NCI-H524 treated with DMSO at 0.1 percent for 48 hours (cell line): ENCODE measurements at places on chromosomes 7 and 10.

DNA sequence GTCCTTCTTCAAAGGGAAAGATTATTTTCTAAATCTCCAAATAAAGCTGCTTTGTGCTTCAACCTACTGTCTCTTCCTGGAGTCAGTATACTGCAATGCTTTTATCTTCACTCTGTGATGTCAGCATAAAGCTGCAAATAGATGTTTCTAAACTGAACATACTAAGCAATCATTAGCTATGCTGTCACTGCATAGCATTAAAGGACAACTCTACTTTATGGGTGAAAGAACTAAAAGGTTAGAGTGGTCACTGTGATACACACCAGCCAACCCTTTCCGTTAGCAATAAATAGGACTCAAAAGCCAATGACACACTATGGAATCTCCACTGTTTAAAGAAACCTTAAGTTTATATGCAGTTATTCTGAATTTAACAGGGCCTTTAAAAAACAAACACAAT lies 1.8 kb downstream of the CCDC186 start:
- no peak for DNase-seq

- DNase-seq = no peak
Measured at GRCh38 chr10:78706256-78706655, 362.5 kb upstream of the ZMIZ1 start.

- DNase-seq = no peak
Measured at GRCh38 chr10:22550732-22551131, 163.6 kb downstream of the PIP4K2A start.

GRCh38 chr10:132937861-132938260 lies 4.5 kb downstream of the CFAP46 start:
- DNase-seq = no peak

- DNase-seq = no peak
Measured at GRCh38 chr10:110556969-110557601, 10.4 kb upstream of the SMC3 start.

GRCh38 chr7:122858320-122858719 lies 27.9 kb downstream of the CADPS2 start:
- DNase-seq = peak; percentile 1

DNA sequence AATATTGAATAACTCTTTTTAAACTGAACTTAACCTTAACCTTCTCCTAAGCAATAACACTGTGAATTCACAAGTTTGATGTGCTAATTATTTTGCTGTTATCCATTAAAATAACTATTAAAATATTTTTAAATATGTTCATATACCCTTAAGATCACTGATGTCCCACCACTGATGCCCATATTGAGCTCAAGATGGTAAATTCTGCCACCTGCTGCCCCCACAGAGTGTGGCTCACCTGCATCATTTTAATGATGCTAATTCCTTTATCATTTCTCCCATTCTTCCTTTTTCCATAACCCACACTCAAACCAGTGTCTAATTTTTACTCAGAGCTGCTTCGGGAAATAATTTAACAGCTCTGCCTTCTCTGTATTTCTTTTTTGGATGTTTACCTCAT lies 82.3 kb upstream of the ARID5B start:
- DNase-seq = no peak

GRCh38 chr7:75776295-75776971 lies 4.4 kb upstream of the CCL26 start:
- DNase-seq = no peak
